A549 treated with CORT108297 at 1 μM for 4 hours (cell line): ENCODE measurements at places on chromosomes 12 and 14. TPM values are rescaled to one million over a fixed set of nuclear protein-coding genes. Genes with fewer than 3 reads are reported as not detected.

AQP2 gene
- total RNA-seq: not detected in 5 replicates

SALL2 gene
- total RNA-seq: 0.76 to 1.4 TPM (median 1.0 TPM) in 5 replicates

CEP290 gene
- 6.3 to 8.0 TPM (median 6.5 TPM) in 5 replicates for total RNA-seq

MUCL1 gene
- total RNA-seq: not detected in 5 replicates

TAS2R42 gene
- total RNA-seq: not detected in 5 replicates

LGMN gene
- 53.1 to 61.9 TPM (median 60.2 TPM) in 5 replicates for total RNA-seq

TSPAN9 gene
- total RNA-seq: 24.5 to 35.3 TPM (median 28.2 TPM) in 5 replicates

PPM1A gene
- 33.9 to 44.6 TPM (median 36.9 TPM) in 5 replicates for total RNA-seq

TCTN2 gene
- 11.3 to 13.8 TPM (median 13.6 TPM) in 5 replicates for total RNA-seq

LHX5 gene
- 0.02 TPM in 1 of 5 replicates, not detected in the others for total RNA-seq

EIF2S1 gene
- total RNA-seq: 225 to 410 TPM (median 236 TPM) in 5 replicates

GLIPR1L2 gene
- 0.10 to 0.28 TPM (median 0.16 TPM) in 4 of 5 replicates, not detected in the other for total RNA-seq

OR10P1 gene
- not detected in 5 replicates for total RNA-seq

PELI2 gene
- total RNA-seq: 0.62 to 1.3 TPM (median 0.93 TPM) in 5 replicates

RHOJ gene
- total RNA-seq: not detected in 5 replicates

IL26 gene
- total RNA-seq: not detected in 5 replicates

PTGER2 gene
- 1.6 to 2.5 TPM (median 1.8 TPM) in 5 replicates for total RNA-seq

SIRT4 gene
- total RNA-seq: 0.79 to 0.96 TPM (median 0.89 TPM) in 5 replicates

PRIMA1 gene
- 0.24 to 0.39 TPM (median 0.31 TPM) in 5 replicates for total RNA-seq

SMIM41 gene
- not detected in 5 replicates for total RNA-seq

ARPC3 gene
- total RNA-seq: 425 to 887 TPM (median 445 TPM) in 5 replicates

LBHD2 gene
- total RNA-seq: 0.12 to 0.39 TPM (median 0.27 TPM) in 3 of 5 replicates, not detected in the others

OR6C74 gene
- total RNA-seq: not detected in 5 replicates

RERGL gene
- not detected in 5 replicates for total RNA-seq

PA2G4 gene
- total RNA-seq: 281 to 362 TPM (median 303 TPM) in 5 replicates

TMEM233 gene
- total RNA-seq: 0.03 to 0.09 TPM (median 0.05 TPM) in 5 replicates

TAS2R19 gene
- total RNA-seq: 0.18 TPM in 1 of 5 replicates, not detected in the others

RTN1 gene
- 0.02 to 0.06 TPM in 2 of 5 replicates, not detected in the others for total RNA-seq

TSHR gene
- total RNA-seq: not detected in 5 replicates

GLI1 gene
- total RNA-seq: 7.4 to 12.6 TPM (median 10.1 TPM) in 5 replicates

SLC6A13 gene
- total RNA-seq: 0.17 to 0.36 TPM (median 0.33 TPM) in 5 replicates

TSPAN8 gene
- 0.08 to 0.27 TPM (median 0.10 TPM) in 3 of 5 replicates, not detected in the others for total RNA-seq

ATXN3 gene
- total RNA-seq: 21.2 to 45.6 TPM (median 24.4 TPM) in 5 replicates

COL2A1 gene
- 0.02 to 0.14 TPM (median 0.07 TPM) in 5 replicates for total RNA-seq

NAP1L1 gene
- total RNA-seq: 612 to 702 TPM (median 628 TPM) in 5 replicates

PTPRO gene
- 0.02 to 0.09 TPM (median 0.05 TPM) in 4 of 5 replicates, not detected in the other for total RNA-seq

HOXC6 gene
- 4.4 to 5.7 TPM (median 4.9 TPM) in 5 replicates for total RNA-seq

CALM1 gene
- 295 to 341 TPM (median 338 TPM) in 5 replicates for total RNA-seq

CACNA1C gene
- 0.02 to 0.15 TPM (median 0.09 TPM) in 3 of 5 replicates, not detected in the others for total RNA-seq
